Activated T-helper 1 cell treated with anti-CD3 and anti-CD28 coated beads, Interleukin-2, amount 50 U/mL, for 16 hours (primary cell): ENCODE measurements at places on chromosomes 3 and 15.

DNA sequence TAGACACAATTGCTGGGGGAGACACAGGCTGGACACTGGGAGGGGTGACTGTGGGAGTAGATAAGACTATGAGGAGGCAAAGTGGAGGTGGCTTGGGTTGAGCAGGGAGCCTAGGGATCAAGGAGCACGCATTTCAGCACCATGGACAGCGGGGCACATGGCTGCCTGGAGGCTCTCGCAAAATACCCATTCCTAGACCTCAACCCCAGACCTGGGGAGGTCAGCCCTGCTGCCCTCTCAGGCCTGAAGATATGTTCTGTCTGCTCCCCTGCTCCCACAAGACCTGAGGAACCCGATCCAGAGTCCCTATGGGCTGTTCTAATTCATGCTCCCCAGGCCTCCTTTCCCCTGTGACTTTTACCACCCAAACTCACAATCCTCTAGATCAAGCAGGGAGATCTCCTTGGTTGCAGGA is 16.0 kb upstream of the CPEB1 start:
- DNase-seq, result no peak

DNA sequence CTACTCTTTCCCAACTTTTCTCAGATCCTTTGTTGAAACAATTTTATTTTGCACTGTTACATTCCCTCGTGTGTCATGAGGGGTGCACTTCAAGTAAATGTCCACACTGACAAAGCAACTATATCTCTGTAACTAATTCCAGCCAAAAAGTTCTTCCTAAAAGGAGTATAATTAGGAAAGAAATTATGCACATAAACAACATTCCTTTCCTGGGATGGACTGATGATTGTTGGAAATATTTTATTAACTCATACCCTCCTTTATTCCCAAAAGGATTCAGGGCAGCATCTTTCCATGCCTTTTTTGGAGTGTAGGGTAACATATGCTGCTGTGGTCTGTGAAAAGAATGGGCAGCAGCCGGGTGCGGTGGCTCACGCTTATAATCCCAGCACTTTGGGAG is 426.1 kb upstream of the THBS1 start:
- no peak for DNase-seq

DNA sequence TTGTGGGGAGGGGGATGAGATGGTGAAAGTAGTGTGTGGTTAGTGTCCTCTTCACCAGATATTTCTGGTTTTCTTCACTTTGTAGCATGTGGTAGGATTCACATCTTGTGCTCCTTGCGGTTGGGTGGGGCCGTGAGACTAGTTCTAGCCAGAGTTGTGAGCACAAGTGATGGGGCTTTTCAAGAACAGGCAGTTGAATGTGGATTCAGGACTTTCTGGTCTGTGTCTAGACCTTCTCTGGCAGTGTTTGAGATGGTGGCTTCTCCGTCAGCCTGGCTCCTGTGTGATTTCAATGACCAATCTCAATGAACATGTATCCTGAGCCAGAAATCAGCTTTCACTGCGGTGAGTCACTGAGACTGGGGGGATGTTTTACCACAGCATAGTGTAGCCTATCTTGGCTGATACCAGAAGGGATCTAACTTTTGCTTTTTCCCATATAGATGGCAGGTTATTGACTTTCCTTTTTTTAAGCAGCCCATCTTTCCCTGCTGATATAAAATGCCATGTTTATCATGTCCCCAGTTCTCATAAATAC is 82.6 kb downstream of the RPLP1 start:
- DNase-seq, result no peak

- no peak for DNase-seq
These were observed 306.7 kb upstream of the TBC1D5 start for GRCh38 chr3:18049096-18049495.

DNA sequence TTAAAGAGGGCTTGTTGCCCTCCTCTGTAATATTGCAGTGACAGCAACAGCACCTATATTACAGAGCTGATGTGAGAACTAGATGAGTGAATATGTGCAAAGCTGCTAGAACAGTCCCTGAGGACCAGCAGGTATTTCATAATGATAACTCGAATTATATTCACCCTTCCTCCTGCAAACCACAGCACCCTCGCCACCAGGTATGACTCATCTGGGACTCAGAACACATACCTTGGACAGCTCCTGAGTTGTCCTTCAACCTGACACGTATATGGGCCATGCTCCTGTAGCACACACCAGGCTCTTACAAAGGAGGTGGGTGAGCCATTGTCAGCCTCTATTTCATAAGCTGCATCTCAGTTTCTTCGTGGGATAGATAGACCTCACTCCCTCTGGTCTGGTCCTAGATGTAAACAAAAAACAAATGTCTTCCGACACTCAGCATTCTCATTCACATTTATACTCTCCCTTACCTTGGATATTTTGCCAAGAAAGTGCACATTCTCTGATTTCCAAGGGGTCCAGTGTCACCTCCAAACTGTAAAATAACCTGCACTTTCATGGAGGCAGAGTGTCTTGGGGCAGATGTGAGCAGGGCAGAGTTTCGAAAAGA is 124.5 kb downstream of the TLE3 start:
- no peak for DNase-seq

DNA sequence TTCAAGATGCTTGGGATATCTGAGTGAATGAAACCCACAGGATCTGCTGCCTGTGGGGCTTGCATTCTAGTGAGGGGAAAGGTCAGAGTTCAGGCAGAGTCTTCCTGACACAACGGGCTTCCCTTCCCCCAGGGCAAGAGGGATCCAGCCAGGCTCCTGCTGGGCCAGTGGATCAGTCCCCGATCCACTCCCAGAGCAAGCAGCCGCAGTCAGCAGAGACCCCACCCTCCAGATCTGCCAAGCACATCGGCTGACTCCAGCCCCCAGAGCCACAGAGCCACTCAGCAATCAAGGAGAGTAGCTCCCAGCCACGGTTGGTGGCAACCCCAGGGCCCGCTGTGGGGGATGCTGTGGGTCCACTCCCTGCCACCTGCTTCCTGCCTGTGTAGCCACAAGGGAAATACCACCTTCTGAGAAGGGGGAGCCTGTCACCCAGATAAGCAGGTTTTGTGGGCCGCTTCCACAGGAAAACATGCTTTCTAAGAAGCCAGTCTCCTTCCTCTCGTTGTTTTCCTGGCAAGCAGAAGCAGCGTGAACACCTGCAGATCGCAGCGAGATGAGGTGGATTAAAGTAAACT is 44.9 kb downstream of the CPN2 start:
- no peak for DNase-seq

DNA sequence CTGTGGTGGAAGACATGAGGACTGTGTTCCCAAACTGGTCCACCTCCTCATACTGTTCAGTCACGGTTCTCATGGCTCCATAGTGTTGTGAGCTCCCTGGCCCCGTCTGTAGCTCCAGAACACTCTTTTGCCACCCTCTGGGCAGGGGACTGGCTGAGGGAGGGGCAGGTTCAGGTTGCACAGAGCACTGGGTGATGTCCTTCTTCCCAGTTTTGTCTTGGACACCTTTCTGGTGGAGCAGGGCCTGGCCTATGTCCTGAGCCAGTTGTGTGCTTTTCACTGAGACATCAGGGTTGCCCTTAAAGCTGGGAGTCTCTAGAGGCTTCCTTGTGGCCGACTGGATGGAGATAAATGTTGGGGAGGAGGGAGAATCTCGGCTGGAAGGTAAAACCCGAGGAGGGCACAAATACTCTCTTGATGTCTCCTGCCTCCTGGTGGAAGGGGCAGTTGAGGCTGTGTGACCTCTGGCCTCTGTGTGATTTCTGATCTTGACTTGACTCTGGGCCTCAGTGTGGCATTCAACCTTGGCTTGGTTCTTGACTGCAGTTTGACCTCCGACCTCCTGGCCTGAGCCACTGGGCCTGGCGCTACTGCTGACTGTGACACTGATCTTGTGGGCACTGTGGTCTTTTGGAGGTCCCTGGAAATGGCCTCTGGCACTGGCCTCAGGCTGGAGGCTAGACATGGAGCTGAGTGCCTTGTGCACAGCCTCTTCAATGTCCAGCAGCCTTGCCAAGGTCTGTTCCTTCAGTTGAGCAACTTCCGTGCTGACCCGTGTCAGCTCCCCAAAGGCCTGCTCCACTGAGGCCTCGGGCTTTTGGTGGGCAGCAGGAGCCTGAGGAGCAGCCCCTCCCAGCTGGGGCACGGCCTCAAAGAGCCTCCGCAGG is 8.1 kb downstream of the XIRP1 start:
- DNase-seq, result no peak

DNA sequence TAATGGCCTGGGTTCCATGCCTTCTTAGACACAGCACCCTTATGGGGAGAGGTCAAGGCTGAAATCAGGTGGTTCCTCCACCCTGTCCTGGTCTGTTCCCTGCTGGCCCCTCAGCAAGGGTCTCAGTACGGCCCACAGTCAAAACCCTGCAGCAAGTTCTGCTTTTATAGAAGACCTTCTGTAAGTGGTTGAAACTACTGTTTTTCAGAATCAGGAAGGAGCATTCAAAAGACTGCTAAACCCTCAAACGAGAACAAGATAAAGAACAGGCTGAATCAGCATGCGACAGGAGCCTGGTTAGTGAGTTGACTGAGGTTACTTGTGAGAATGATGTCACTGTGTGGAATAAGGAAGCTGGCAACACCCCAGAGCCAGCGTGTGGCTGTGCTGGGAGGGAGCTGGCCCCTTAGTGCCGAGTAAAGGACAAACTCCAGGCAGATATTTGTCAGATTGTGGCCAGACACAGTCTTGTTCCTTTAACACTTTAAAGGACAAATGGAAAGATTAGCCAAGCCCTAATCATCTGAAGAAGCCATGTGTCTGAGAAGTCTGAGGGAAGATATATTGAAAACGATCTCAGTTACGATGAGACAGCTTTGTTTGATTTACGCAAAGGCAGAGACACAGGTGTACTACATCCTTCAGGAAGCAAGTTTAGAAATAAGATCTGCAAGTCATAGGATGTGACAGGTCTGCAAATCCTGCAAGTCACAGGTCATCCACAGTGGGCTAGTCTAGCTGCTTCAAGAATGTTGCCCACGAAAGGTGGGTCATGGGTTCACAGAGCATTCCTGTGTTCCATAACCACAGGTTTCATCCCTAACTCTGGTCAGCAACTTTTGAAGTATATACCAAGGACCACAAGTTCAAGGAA is 54.0 kb downstream of the B3GNT5 start:
- DNase-seq, result no peak

DNA sequence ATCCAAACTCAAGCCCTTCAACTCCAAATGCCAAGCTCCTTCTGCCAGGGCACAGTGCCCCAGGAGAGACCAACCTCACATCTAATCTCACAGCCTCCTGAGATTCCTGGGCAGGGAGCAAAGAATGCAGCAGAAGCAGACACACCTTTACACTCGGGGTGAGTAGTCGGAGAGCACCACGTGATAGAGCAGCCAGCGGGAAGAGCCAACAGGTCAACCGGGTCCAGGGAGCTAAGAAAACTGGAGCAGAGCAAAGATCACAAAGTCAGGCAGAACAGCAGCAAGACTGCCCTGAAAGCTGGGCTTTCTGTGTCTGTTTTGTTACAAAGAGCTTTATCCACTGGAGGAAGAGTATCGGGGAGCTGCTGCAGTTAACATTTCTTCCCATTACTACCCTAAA is 4.2 kb downstream of the B3GALNT1 start:
- no peak for DNase-seq

DNA sequence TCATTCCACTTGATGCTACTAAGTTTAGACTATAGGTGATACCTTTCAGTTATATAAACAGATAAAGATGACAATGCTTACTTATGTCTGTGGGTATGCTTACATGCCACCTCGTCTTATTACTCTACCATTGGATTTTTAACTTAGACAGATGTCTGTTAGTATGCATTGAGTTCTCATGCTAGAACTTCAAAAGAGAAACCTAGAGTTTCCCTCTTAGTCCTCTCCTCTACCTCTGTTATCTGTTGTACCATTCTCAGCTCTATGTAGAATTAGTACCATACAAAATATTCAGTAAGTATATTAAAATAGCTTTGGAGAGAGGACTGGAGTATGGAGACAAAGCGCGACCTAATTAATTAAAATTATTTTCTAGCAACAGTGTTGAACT is 111.3 kb downstream of the BBX start:
- DNase-seq, result no peak

- DNase-seq, result no peak
These were observed 440.8 kb downstream of the RAP2B start for GRCh38 chr3:153602801-153603200.

DNA sequence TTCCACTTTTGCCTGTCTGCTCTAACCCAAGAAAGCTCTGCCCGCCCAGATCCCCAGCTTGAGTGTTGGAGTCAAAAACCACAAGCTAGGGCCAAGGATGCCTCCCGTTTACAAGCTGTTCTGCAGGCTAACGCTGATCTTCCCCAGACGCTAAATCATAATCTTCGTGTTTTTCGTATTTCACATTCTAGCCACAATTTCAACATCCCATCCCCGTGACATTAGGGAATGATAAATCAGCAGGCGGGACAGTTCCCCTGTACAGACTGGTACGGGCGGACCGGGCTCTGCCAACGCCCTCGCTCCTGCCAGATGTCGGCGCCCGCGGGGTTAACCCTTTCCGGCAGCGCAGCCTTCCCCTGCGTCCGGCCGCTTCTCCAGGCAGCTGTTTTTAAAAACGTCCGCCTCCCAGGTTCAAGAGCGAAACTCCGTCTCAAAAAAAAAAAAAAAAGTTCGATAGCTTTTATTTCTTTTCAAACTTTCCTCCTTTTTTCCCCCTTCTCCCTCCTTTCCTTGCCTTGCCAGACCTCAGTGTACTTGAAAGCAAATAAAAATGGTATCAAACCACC is 81.0 kb upstream of the BNC1 start:
- DNase-seq, result no peak

DNA sequence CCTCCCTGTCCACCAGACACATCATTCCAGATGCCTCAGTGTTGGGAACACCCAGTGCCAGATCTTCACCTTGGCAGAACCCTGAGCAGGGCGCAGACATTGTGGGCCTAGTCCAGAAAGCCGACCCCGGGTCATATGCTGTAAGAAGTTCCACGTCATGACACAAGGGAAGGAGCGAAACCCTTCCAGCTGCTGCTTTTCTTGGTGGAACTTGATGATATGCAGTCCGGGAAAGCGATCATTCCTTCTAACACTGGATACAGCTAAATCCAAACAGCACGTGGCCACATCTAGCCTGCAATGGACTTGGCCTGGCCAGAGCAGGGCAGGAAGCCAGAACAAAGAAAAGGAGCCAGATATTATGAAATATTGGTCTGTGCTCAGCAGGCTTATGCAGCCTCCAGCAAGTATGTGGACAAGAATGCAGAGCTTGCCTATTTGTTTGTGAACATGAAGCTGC is 22.0 kb downstream of the GASK1A start:
- no peak for DNase-seq

- no peak for DNase-seq
These were observed 28.5 kb downstream of the CRABP1 start for GRCh38 chr15:78368651-78369050.

GRCh38 chr15:64180235-64180824 is 17.5 kb upstream of the PPIB start:
- no peak for DNase-seq

GRCh38 chr3:127762077-127762786 is 60.1 kb downstream of the MGLL start:
- DNase-seq, result no peak

GRCh38 chr3:49611719-49612118 is 57.4 kb downstream of the BSN start:
- DNase-seq, result no peak

- no peak for DNase-seq
These were observed 41.3 kb upstream of the GCNT3 start for GRCh38 chr15:59570315-59570714.
